Activated effector memory CD4-positive, alpha-beta T cell treated with Interleukin-2 at 50 U/mL for 16 hours (primary cell): ENCODE measurements at places on chromosomes 1 and 21.

DNA sequence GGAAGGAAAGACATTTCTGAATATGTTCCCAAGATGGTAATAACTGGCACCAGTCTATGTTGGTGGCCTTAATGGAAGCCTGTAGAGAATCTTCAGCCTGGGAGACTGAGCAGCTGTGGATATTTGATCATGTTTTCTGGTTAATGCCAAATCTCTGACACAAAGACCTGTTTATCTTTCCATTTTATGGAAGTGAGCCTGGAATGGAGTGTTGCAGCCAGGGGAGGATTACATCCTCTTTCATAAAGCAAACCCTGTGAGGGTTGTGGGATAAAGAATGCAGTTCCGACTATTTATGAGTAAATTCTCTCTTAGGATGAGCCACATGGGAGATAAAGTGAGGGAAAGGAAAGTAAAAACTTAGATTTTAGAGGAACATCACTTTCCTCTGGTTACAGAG, 144.1 kb downstream of the PCP4 start:
- no peak for DNase-seq

GRCh38 chr1:16203550-16203949, 8.9 kb downstream of the ARHGEF19 start:
- DNase-seq, result no peak

- DNase-seq, result no peak
Measured at GRCh38 chr1:33400153-33400911, 30.6 kb downstream of the PHC2 start.

DNA sequence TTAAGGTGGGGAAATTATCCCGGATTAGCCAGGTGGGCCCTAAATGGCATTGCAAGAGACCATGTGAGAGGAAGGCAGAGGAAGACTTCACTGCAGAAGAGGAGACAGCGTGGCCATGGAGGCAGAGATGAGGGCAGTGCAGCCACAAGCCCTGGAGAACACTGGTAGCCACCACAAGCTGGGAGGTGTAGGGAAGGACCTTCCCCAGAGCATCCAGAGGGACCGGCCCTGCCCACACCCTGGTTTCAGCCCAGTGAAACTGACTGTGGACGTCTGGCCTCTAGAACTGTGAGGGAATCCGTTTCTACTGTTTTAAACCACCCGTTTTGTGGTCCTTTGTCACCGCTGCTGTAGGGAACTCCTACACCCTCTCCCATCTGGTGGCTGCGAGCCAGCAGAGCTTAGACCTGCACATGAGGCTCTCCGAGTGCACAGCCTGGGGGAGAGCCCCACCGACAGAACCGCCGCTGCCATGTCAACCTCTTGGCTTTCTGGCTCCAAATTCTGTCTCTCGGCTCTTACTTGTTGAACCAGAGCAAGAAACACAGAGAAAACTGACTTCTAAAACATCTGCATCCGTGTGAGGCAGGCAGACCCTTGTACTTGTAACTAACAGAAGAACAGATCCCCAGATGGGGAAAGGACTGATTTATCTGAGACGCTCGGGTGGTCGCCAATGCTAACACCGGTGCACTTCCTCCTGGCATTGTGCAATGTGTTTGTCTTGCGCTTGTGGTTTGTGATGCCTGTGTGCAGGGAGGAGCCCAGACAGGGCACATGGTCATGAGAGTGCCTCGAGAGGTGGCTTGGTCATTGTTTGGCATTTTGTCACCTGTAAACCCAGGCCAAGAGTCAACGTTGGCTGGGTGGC, 90.8 kb upstream of the TMPRSS2 start:
- DNase-seq, result no peak

- DNase-seq, result no peak
Measured at GRCh38 chr1:221149111-221149510, 269.9 kb downstream of the HLX start.

DNA sequence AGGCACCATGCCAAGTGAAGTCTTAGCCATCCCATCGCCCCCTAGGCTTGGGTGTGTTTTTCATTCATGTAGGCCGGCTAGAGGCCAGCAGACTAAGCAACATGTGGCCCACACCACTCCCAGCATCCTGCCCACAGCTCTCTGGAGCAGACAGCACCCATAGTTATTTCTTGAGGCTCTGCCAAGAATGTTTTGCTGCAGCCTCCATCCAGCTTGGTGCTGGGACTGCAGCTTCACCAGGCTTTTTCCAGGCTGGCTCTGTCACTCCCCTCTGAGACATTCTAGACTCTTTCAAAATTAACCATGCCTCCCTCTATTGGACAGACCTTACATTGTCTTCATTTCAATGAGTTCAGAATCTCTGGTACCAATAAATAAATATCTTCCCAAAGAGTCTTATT, 104.2 kb downstream of the DUSP10 start:
- no peak for DNase-seq

DNA sequence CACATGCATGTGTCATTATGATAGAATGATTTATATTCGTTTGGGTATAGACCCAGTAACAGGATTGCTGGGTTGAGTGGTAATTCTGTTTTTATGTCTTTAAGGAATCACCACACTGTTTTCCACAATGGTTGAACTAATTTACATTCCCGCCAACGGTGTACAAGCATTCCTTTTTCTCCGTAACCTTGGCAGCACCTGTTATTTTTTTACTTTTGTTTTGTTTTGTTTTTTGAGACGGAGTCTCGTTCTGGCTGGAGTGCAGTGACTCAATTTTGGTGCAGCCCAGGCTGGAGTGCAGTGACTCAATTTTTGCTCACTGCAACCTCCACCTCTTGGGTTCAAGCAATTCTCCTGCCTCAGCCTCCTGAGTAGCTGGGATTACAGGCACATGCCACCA, 8.5 kb upstream of the S100B start:
- DNase-seq, result no peak

DNA sequence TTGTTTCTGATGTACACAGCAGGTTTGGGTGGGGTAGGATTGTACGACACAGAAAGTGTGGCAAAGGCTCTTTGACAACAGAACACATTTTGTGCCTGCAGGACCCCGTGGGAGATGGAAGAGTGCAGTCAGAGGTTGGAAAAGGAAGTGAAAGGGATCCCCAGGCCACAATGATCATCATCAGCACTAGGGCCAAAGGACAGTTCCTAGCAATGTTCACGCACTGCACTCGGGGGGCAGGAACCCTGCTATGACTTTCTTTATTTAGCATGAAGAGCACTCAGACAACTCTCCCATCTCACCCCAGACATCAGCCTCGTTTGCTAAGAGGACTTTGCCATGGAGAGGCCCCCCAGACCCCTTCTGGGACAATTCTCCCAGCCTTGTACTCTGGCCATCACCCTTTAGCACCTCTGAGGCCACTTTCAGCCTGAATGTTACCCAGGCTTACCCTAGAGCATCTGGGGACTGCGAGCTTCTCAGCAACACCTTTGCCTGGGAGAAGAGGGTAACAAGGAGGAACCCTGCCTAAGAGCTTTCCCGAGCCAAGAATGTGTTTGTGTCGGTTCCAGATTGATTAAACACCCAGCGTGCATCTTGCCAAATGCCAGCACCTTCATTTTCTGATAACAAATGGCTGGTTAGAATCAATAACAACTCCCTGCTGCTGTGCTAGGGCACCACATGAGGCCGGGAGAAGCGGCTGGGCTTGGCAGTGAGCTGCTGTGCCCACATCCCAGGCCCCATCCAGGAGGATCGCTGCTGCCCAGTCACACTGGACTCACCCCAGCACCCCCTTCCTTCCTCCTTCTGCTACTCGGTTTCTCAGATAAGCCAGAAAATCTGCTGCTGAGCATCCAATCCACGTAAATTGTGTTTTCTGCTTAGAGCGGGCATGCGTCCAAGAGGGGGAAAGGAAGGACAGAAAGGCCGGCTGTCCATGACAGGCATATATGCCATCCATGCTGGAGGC, 633.1 kb downstream of the AJAP1 start:
- DNase-seq, result no peak

DNA sequence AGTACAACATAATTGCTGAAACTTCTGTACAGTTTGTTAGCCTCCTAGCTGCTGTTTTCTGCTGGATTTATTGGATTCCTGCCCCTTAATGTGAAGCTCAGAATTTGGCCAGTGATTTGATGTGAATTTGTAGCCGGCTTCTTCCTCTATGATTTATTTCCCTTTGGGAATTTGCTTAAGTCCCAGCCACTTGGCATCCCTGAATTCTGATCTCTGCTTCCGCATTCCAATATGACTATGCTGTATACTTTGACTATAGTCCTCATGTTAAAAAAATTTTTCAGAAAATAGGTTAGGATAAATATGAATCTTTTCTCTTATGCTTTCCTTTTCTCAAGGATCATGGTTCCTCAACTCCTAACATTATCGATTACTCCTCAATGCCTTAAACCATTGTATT, 12.4 kb upstream of the LRIF1 start:
- no peak for DNase-seq

DNA sequence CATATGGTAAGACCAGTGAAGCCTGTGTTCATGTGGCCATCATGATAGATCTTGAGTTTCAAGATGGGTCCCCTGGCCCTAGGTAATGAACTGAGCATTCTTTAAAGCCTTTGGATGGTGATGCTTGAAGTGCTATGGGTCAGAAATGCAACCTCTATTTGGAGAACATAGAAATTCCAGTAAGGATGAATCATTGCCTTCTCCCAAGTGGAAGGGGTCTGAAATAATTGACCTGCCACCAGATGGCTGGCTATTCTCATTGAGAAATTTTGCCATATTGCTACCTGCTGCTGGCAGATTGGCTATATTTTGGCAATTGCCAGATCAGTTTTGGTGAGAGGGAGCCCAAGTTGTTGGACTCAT, 739 bp upstream of the IFI6 start:
- DNase-seq, result no peak

- DNase-seq, result no peak
Measured at GRCh38 chr1:95948023-95948422, 714.0 kb downstream of the RWDD3 start.

DNA sequence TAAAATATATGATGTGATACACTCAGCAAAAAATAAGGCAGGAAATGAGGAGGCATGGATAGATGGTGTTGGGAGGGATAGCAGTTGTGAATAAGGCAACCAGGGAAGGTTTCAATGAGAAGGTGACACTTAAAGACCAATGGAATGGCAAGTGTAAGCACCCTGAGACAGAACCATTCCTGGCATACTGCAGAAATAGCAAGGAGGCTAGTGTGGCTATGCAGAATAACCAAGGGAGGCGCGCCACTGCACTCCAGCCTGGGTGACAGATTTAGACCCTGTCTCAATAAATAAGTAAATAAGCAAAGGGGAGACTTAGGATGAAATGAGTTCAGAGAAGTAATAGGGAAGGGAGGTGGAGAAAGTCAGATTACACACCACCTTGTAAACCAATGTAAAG, 113.9 kb downstream of the TOMM20 start:
- no peak for DNase-seq

GRCh38 chr1:38114241-38115026, 67.8 kb upstream of the POU3F1 start:
- DNase-seq, result no peak

- no peak for DNase-seq
Measured at GRCh38 chr1:64624218-64624713, 120.6 kb upstream of the RAVER2 start.

DNA sequence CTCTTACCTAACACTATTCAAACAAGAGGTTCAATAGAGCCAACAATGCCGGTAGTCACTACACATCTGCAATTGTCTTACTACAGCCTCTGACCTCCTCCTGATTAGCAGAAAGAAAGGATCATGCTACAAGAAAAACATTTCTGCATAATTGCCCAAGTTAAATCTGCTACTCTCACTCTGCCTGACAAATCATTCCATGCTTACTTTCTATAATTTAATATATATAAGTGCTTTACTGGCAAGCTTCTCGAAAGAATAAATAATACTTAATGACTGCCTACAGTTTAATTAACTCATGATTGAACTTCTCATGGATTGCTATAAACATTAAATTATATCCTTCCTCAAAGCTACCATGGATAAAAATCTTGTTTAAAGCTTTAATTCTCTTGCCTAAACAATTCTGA, 156.0 kb downstream of the SLC45A1 start:
- DNase-seq, result no peak

GRCh38 chr1:46396441-46397398, 2.6 kb downstream of the FAAH start:
- no peak for DNase-seq

GRCh38 chr1:61226791-61227567, 144.6 kb downstream of the NFIA start:
- DNase-seq, result no peak

GRCh38 chr1:3907031-3907534, 7.0 kb upstream of the C1orf174 start:
- no peak for DNase-seq

DNA sequence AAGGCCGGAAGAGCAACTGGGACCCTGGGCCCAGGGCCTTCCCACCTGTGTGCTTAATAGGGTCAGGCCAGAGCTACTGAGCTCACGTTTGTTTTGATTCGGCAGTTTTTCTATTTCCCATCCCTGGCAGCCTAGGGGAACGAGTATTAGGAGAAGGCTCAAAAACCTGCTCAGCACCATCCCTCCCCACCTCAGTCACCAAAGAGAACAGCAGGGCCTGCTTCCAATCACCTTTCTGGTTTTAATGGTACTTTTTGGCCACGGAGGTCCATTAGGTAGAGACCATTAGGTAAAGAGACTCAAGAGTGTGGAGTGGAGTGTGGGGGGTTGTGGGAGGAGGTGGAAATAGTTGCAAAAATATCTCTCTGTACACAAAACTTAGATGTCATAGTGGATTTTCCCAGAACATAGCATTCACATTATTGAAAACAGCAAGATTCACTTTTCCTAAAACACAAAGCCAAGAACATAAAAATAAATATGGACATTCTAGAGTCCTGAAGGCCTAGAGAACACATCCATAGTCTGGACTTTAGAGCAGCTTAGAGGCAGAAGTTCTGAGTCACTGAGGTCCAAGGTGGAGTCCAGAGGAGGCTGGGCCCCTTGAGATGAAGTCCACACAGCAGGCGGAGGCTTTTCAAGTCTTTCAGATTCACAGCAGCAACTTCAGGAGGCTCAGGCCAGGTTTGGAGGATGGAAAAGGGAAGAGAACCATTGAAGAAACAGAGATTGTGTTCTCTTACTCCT, 19.5 kb downstream of the NUAK2 start:
- DNase-seq, result no peak

GRCh38 chr1:22860883-22861385, 111.7 kb downstream of the LACTBL1 start:
- DNase-seq, result no peak
